ENCODE measurements at places on chromosomes 7 and 10. TPM values are rescaled to one million over a fixed set of nuclear protein-coding genes. Genes with fewer than 3 reads are reported as not detected.

Gene WNT8B
- total RNA-seq, result 0.14 TPM

Gene ASB10
- not detected for total RNA-seq

DNA sequence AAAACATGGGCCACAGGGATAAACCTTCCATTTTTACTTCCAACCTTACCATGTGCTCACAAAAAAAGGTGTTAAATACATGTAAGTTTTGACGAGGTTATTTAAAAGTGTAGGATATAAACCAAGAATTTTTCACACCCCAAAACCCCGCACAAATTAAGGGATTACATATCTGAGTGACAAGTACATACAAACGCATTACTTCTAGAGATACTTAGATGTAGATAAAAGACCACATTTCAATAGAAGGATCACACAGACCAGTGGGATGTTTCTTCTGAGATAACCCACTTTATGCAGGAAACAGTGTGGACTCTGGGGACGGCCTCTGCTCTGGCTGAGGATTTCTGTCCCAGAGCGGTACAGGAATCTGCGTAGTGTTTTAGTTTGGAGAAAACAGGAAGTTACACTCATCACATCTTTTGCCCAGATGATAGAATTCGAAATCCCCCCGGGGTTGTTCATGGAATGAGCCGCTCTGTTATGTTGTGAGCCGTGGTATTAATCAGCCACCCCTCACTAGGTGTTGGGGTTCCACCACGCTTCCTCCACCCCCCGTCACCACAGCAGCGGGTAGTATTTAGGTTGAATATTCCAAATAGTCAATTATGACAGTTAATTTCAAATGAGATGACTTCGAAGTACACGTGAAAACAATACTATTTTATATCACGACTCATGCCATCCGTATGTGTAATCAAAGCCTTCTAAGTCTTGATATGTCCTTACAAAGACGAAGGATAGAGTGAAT is 1.3 kb upstream of the CUL1 start:
- DNase-seq, result peak; percentile 69

DNA sequence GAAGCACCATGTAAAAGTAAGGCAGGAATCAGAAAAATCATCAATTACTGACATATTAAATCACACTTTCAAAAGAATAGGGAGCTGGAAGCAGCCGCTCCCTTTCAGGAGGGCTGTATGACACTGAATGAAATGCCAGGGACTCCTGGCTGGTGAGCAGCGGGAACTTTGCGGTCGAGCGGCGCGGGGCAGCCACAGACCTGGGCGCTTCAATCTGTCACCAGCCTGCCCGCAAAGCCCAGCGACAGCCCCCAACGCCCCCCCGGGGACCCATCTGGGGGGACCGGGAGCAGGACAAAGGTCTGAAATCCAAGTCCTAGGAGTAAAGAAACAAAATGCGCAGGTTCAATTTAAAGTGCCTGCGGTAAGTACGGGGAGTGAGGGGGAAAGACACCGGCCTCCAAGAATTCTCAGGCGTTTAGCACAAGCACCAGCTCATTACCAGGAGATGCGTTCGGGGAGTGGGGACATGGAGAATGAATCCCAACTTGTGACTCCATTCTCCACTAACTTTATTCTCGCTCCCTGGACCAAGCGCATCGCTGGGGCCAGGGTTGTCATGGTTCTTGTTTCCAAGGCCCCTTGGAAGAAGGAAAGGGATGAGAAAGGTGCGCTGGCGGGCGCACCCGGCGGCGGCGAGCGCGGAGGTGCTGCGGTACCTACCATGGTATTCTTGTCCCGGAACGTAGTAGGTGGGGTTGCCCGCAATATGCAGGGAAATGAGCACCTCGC is 824 bp downstream of the RELN start:
- DNase-seq, result no peak

Gene TDRD1
- 0.09 TPM for total RNA-seq

Gene MAD1L1
- total RNA-seq, result 51.2 TPM

DNA sequence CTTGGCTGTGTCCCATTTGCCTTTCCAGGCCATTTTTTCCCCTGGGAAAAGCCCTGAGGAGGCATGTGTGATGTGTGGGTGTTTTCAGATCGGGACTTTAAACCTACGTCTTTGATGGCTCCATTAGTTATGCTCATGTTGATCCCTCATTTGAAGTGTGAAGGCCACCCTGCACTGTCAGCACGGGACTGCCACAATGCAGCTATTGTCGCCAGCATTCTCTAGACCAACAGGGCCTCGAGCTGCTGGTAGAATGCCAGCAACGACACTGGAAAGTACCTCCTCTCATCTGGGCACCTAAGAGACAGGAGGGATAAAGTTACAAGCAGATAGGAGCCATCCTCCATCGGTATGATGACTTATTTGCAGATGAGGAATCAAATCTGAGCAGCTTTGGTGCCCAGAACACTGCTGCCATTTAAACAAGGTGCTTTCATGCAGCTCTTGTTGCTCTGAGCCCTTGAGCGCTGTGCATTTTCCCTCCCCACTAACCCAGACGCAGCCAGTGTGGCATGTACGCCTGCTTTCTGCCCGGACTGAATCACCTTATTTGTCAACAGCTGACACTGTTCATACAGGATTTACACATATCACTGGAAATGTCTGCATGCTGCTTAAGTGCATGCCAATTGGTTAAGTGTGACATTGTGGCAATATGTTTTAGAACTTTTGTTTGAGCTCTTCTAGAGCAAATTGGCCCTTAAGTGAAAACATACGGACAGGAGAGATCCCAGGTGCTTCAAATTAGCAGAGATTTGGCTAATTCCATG is 175.0 kb upstream of the PITRM1 start:
- DNase-seq, result no peak

Gene POMZP3
- total RNA-seq, result 14.5 TPM

GRCh38 chr10:22805304-22805703 is 90.9 kb upstream of the PIP4K2A start:
- DNase-seq, result no peak

GRCh38 chr7:97021747-97022490 is 2.7 kb downstream of the DLX5 start:
- no peak for DNase-seq

GRCh38 chr7:151456276-151456675 is 16.3 kb upstream of the CRYGN start:
- no peak for DNase-seq

GRCh38 chr7:93367254-93367653 is 135.1 kb downstream of the VPS50 start:
- DNase-seq, result no peak

Gene IDI2
- not detected for total RNA-seq

Gene ASAH2
- total RNA-seq, result 3.9 TPM

DNA sequence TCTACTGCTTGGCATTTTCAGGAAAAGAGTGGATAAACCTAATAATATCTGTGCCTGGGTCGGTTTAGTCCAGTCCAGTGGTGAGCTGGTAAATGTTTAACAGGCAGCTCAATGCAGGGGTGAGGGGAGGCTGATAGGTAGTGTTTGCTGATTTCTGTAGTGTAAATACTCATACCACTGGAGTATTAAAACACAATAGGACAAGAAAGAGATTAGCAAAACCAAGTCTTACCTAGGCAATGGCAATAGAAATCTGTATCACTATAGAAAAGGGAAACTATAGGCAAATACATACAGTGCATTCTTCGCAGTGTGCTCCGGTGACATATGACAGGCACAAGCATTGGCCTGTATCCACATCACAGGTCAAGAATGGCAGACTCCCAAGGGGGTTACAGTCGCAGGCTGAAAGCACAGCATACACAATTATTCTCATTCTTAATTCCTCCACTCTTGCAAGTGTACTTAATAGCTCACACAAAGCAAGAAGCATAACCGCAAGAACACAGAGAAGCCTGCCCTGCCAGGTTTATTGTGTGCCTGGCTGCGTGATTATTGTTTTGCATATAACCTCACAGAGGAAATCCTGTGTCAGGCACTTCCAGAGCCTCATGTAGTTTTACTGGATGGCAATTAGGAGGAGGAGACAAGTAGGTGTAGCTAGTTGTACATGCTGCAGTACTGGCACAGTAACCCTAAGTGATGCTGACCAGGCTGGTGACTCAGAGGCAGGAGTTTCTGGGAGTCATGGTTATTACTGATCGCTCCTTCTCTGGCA is 35.0 kb downstream of the LAMB4 start:
- DNase-seq, result no peak

DNA sequence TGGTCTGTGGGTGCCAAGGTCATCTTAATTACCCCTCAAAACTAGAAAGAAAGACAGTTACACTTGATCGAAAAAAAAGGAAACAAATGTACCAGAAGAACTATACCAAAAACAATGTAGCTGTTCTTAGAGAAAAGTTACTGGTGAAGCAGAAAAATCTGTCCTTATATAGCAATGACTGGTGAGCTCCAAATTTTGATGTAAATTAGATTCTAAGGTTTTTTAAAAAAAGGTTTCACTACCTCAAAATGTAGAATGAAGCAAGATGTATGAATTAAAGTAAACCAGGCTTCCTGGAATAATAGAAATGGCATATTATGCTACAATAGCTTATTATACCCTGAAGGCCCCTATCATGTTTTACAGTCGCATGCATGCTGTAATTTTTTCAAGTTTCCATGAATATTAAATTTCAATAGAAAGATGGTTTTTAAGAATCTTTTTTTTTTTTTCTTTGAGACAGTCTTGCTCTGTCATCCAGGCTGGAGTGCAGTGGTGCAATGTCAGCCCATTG is 28.4 kb upstream of the FKBP9 start:
- no peak for DNase-seq

DNA sequence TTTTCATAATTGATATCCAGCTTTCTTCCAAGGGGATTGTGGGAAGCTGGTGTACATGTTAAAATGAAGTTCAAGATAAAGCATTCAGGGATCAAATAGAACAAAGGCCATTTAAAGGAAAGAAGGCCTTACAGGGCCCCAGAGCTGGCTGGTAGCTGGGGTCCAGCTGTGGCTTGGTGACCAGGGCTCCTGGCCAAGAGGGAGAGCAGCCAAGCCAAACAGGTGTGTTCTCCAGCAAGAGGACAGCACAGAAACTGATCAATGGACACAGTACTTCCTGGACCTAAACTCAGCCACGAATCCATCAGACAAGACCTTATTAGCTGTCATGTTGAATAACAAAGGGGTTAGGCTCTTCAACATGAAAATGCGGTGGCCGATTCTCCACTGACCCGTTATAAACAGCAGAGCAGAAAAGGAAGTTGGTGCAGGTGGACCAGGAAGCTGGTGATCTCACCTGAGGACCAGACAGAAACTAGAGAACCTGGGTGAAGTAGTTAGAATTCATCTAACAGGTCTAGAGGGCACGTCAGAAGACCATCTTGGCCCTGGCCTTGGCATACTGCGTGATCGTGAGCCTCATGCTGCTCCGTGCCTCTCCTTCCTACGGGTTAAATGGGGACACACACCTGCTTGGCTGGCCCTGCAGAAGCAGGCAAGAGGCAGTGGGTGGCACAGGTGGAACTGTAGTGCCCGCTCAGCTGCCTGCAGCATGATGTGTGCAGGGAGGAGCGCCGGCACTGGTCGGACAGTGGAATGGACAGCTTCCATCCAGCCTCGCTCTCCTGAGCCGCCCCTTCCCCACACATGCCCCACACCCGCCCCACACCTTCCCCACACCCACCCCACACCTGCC is 53.8 kb downstream of the PARP12 start:
- no peak for DNase-seq

- no peak for DNase-seq
Measured at GRCh38 chr7:53094827-53095226, 59.4 kb downstream of the POM121L12 start.

Gene MMRN2
- 0.05 TPM for total RNA-seq

DNA sequence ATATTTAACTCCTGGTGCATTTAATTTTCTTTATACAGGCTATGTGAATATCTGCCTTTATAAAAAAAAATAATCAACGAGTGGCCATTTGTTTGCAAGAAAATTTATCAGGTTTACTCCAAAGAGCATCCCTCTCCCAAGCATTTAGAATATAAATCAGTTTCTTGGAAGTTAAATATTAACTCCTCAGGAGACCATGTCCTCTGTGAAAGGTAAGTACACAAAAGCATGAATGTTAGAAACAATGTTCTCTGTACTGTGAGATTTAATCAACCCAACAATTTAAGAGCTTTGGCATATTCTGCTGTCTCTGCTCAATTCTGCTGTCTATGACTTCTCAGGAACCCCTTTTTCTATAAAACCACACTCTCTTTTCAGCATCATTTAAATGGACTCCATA is 119.3 kb upstream of the LAMB4 start:
- DNase-seq, result no peak

Gene CDNF
- total RNA-seq, result 2.9 TPM

Gene ABI1
- 71.0 TPM for total RNA-seq

DNA sequence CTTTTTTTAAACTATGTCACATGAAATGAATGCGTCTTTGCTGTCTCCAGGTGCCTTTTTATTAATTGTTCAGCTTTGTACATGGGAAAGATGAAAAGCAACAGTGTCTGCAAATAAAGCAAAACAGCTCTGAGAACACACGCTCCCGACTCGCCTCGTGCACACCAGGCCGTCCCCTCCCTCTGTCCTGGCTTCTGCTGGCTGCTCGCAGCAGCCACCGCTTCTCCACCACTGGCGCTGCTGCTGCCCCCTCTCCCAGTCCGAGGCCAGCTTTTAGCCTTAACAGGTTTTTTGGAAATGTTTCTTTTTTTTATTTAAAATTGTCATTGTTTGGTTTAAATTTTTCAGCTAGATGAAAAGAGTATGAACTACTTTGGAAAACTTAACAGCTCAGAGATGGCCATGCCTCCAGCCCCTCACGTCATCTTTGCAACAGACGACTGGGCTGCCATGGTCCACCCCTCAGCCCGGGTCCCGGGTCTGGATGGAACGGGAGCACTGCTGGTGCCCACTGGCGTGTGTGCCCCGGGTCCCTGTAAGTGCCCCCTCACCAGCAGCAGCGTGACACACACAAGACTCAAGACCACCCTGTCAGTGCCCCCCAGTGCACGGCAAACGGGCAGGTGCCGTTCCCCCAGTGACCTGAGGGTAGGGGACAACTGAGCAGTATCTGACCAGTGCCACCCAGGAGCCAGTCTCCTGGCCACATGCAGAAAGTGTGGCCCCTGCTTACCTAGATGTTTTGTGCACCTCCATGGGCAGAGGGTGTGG is 415.6 kb upstream of the FOXK1 start:
- DNase-seq, result no peak

DNA sequence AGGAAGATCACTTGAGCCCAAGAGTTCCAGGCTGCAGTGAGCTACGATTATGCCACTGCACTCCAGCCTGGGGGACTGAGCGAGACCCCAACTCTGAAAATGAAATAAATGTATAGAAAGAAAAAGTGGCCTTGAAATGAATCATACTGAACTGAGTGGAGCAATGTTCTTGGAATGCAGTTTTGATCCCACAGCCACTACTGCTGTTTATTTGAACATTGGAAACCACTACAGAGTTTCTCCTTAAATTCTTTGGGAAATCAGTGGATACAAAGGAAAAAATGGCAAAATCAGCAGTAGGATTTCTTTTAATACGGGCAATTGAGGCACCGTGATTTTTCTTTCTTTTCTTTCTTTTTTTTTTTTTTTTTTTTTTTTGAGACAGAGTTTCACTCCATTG is 637.4 kb downstream of the GALNT17 start:
- no peak for DNase-seq

- no peak for DNase-seq
Measured at GRCh38 chr10:2964632-2965296, 102.6 kb upstream of the PFKP start.

DNA sequence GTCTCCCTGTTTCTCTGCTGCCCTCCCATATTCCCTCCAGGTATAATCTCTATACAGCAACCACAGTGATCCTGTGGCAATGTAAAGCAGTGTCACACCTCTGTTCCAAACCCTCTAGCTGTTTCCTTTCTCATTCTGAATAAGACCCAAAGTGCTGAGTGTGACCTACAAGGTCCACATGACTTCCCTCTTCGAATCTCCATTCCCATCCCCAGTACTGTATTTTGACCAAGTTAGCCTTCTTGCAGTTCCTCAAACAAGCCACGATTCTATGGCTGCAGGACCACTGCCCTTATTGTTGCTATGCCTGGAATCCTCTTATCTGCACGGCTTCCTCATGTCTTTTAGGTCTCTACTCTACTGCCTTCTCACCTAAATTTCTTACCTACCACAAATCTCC is 291.9 kb downstream of the DOCK4 start:
- no peak for DNase-seq
